Stimulated activated naive CD8-positive, alpha-beta T cell treated with anti-CD3 and anti-CD28 coated beads, Interleukin-15, amount 100 ng/mL, for 72 hours (primary cell): ENCODE measurements at places on chromosomes 3 and 15.

GRCh38 chr3:64798316-64798715 is 110.5 kb upstream of the ADAMTS9 start:
- DNase-seq, result no peak

GRCh38 chr3:30231277-30232141 is 374.9 kb upstream of the TGFBR2 start:
- no peak for DNase-seq

- no peak for DNase-seq
Measured at GRCh38 chr3:29164825-29165224, 116.0 kb upstream of the RBMS3 start.

GRCh38 chr3:129593230-129593594 is 13.3 kb downstream of the PLXND1 start:
- DNase-seq, result no peak

DNA sequence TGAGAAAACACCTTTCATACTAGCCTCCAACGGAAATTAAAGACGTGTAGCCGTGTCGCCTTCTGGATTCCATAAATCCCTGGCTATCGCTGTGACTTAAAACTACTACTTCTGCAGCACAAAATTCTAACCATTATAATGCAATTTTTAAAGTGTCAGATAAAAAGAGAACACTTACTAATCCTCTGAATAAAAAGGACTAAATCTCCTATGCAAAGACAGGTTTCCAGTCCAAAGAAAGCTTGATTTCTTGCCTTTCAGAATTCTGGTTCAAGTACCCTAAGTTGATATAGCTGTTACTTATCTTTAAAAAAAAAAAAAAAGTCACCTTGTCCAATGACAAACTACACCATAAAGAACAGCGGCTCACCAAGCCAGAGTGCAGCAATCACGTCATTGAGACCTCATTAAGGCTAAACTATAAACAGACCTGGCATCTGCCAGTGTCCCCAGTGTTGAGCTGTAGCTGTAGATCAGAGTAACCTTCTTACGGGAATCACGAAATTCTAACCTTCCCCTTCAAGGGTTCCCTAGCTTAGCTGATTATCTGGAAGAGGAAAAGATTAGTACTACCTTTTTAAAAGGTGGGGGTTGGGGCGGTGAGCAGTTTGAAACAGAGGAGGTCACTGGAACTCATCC is 2.2 kb downstream of the ABCC5 start:
- no peak for DNase-seq

DNA sequence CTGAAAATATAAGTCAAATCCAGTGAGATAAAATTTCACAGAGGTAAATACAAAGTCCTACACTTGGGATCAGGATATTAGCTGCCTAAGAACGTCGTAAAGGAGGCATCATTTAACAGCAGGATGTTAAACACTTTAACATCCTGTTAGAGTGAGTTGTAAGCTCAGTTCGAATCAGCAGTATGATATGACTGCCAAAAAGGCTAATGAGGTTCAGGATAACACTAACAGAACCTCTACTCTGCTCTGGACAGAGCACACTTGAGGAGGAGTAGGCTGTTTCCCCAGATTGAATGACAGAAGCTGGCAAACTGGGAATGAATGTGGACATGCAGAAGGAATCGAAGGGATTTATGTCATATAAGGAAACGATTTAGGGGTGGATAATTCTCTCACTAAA is 227.1 kb upstream of the CD96 start:
- no peak for DNase-seq

DNA sequence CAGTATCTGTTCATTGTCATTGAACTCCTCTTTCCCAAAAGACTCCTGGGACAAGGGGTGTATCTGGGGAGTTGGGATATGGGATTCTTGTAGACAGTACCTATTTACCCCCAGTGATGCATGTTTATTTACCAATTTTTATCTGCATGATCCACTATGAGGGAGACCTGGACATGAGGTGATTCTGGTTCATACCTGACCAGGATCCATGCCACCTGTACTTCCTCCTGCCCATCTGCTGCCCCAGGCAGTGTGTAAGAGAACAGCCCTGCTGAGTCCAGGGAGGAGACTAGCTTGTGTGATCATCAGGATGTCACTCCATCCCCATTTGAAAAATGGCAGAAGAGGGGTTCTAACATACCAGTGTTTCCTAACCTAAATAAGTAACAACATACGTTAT is 3.1 kb upstream of the TPRG1 start:
- no peak for DNase-seq

DNA sequence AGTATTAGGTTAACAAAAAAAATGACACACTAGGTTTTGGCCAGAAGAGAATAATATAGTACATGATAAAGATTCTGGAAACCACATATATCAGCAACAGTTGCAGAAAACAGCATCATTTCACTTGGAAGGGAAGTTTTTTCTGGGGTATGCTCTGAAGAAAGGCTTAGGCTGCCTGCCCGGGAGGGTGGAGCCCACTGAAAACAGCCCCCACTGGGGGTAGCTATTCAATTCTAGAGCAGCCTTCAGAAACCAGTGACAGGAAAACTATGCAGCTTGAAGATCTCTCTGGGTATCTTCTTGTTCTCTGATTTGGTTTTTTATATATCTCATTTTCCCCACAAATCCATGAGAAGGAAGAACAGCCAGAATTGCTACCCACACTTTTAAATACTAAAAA is 43.2 kb downstream of the ZMAT3 start:
- no peak for DNase-seq

GRCh38 chr3:55735976-55736375 is 248.9 kb upstream of the WNT5A start:
- DNase-seq, result no peak

DNA sequence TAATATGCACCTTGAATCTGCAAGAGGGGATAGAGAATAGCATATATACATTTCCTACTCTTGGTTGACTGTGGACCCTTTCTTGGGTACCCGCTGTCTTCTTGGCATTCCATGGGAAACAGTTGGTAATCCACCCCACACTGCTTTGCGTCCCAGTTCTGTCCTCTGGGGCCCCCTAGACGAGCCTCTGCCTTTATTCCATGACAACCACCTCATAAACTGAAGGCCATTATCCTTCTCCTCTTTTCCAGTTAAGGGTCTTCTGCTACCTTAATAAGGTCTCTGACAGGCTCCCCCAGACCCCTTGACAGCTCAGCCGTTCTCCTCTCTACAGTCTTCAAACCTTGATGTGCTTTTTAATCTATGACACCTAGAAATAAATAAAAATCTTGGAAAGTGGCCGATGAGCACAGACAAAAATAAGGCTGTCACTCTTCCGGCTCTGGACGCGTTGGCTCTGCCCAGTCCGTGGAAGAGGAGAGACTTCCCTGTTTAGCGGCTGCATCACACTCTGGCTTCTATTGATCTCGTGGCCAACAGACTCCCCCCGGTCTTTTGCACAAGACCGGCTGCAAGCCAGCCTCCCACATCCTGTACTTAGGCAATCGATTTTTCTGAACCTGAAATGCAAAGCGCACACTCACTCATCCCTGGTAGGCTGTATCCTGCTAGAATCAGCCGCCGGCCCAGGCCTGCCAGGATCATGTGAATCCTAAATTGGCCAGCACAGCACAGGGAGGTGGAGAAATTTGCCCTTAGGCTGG is 251.0 kb upstream of the TLE3 start:
- no peak for DNase-seq

DNA sequence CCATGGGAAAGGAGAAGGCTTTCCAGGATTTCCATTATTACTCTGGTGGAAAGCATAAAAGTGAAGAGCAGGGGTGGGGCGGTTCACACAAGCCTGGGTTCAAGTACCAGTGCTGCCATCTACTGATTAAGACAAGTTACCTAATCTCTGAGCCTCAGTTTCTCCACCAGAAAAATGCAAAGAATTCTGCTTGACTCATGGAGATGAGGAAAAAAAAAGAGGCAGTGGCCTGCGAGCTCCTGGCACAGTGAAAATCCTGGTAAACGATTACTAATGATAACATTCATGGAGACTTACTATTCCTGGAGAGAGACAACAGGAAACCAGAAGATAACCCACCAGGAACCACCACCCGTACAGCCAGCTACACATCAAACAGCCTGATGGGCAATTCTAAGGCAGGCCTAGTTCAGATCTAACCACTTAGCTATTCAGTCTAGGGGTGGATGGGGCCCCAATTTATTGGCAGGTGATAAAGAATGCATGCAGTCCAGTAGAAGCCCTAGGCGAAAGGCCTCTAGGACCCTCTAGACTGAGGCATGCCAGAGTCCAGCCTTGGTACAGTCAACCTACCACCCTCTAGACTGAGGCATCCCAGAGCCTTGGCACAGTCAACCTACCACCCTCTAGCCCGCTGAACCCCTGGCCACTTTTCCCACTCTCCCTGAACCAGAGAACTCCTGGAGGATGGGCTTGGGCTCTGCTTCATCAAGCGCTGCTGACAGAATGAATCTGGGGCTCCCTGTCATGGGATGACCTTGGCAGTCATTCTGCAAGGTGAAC is 2.5 kb downstream of the AMOTL2 start:
- DNase-seq, result no peak

DNA sequence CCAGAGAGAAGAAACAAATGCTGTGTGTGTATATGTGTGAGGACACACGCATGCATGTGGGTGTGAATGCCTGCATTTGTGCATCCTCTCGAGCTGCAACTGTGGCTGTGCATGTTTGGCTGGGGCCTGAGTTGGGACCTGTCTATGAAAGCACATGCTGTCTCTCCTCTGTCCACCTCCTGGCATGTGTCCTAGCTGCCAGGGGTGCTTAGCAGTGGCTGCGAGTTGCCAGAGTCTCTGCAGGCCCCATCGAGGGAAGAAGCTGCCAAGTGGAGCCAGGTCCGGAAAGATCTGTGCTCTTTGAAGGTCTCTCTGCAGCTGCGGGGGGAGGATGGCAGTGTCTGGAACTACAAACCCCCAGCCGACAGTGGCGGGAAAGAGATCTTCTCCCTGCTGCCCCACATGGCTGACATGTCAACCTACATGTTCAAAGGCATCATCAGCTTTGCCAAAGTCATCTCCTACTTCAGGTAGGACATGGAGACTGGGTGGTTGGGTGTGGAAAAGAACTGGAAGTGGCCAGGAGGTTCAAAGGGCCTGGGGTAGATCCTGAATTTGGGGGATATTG is 30.7 kb downstream of the NR1I2 start:
- no peak for DNase-seq

GRCh38 chr3:59565125-59565524 is 515.3 kb upstream of the CFAP20DC start:
- no peak for DNase-seq

DNA sequence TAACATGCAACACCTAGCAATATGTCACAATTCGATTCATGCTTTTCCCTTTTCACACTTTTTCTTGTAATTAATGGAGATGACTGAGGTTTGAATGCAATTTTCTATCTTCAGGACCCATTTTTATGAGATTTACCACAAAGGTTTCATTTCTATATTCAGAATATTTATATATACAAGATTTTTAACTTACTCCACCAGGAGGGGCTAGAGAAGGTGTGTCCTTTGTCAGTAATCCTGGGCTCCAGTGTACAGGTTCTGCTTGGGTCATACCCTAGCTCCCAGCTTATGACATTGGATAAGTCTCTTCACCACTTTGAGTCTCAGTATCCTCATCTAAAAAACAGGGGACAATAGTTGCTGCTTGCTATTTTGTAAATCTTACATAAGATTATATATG is 95.7 kb upstream of the SLC24A5 start:
- no peak for DNase-seq

GRCh38 chr3:119508172-119508845 is 10.0 kb downstream of the TIMMDC1 start:
- DNase-seq, result peak; percentile 27

- peak; percentile 88 for DNase-seq
Measured at GRCh38 chr3:52231502-52232278, 6.2 kb upstream of the TLR9 start.

DNA sequence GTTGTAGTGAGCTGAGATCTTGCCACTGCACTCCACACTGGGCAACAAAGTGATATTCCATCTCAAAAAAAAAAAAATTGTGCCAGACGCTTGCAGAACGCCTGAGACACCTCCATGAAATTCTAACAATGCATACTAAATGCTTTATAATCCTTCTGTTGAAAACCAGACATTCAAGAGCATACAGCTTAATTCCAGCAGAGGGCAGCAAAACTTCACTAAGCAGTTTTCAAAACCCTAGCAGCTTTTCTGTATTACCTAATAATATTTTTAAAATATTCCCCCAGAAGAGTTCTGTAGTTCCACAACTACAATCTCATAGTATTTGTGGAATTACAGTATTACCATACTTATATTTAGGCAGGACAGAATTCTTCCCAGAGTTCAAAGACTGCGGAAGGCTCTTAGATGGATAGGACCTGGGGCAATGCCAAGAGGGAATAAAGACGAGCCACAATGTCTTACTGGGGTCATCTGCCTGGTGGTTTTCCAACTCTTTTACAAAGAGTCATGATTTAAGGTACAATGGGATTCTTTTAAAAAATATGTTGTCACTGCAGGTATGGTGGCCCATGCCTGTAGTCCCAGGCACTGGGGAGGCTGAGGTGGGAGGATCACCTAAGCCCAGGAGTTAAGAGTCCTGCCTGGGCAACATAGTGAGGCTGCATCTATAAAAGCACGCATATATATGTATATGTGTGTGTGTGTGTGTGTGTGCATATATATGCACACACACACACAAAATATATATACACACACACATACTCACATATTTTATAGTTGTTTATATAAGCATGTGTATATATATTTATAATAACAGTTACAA is 19.6 kb upstream of the TASOR start:
- DNase-seq, result peak; percentile 44

- DNase-seq, result peak; percentile 8
Measured at GRCh38 chr15:58043192-58043903, 22.2 kb downstream of the ALDH1A2 start.

GRCh38 chr15:64858021-64858575 is 16.4 kb downstream of the PLEKHO2 start:
- DNase-seq, result no peak

DNA sequence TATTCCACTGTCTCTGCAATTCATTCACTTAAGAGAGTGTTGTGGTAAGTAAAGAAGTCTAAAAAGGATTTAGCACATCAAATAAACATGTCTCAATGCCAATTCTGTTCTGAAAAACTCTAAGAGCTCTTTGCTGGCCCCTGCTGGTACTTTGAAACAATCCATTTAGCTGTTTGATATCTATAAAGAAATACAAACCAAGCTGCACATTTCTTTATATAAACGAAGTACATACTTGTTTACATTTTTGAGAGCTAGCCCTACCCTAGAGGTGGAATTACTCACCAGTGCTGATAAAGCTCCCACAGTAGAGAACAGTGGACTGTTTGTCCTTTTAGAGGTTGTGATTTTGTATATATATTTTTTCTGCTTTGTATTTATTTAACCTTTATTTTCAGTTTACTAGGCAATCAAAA is 75.5 kb downstream of the NEDD4 start:
- DNase-seq, result no peak

- no peak for DNase-seq
Measured at GRCh38 chr3:61877359-61878138, 316.2 kb downstream of the PTPRG start.

GRCh38 chr3:197132916-197133530 is 103.4 kb upstream of the MELTF start:
- no peak for DNase-seq

DNA sequence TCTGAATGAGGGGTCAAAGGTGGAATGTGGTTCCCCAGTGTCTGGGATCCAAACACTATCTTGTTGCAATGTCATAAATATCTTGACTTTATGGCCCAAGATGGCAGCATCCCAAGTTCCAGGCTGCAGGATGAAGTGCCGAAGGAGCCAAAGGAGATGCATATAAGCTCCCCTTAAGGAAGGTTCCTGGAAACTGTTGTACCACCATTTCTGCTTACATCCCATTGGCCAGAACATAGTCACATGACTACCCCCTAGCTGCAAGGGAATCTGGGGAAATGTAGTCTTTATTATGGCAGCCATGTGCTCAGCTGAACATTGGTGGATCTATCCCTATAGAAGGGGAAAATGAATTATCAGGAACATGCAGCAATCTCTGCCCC is 54.3 kb downstream of the BDH1 start:
- DNase-seq, result no peak
